RPMI8226 (cell line): ENCODE measurements at places on chromosomes 16 and 17.

GRCh38 chr16:77838597-77839255, 50.4 kb downstream of the VAT1L start:
- no peak for DNase-seq

- no peak for DNase-seq
These were observed 1226.0 kb downstream of the CDH8 start for GRCh38 chr16:60810250-60810649.

GRCh38 chr17:6376931-6377361, 58.0 kb downstream of the AIPL1 start:
- DNase-seq: no peak

GRCh38 chr16:77919761-77920415, 102.5 kb upstream of the CLEC3A start:
- DNase-seq: no peak

GRCh38 chr17:55601874-55602364, 90.7 kb upstream of the SMIM36 start:
- peak; percentile 17 for DNase-seq

- no peak for DNase-seq
These were observed 170.6 kb downstream of the RBFOX3 start for GRCh38 chr17:79440251-79440650.

GRCh38 chr16:57382535-57383275, 10.4 kb downstream of the CX3CL1 start:
- DNase-seq: no peak

DNA sequence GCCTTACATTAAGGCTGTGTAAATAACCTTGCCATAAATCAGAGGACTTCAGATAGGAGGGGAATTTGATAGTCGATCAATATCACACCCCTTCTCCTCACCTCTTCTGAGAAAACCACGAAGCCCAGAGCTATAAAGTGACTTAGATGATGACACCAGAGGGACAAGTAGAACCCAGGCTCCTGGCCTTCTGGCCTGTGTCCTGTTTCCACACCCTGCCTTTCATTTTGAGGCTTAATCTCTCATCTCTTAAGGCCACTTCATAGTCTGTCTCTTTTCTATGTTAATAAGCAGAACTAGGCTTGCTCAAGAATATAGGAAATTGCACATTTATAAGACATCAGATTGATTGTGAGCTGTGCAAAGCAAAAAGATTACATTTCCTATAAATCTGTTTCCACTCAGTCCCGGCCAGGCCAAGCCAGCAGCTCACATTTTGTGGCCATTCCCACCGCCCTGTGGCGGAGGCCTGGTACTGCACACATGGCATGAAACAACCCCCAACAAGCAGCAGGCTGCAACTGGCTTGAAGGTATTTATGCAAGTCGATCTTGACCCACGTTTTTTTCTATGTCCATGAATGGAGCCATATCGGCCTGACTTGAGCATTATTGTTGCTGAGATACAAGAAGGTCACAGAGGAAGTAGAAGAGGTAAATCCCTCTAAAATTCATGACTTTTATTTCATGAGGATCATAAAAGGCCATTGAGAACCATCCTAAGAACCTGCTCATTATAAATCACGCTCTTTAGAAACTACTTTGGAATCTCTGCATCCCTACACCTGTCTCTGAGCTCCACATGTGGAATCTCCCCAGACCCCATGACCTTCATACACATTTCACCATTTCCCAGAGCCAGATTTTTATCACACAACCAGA, 93.7 kb downstream of the PMP22 start:
- peak; percentile 67 for DNase-seq

DNA sequence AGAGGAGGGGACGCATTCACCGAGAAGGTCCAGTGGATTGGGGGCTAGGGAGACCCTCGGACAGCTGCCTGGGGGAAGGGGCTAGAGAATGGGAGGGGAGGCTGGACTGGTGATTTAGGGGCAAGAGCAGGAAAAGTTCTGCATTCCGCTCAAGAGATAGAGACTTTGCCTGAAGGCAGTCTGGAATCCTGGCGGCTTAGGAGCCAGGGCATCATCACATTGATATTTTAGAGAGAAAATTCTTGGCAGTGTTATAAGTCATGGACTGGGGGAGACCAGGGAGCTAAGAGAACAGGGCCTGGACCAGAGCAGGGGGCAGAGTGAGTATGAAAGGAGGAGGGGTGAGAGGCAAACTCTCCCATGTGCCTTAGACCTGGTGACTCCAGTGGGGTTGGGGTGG, 35.8 kb downstream of the MSI2 start:
- DNase-seq: no peak

- no peak for DNase-seq
These were observed 11.2 kb downstream of the UQCRC2 start for GRCh38 chr16:21964353-21964752.

- DNase-seq: peak; percentile 66
These were observed 1.3 kb upstream of the MRTFB start for GRCh38 chr16:14069818-14070217.

DNA sequence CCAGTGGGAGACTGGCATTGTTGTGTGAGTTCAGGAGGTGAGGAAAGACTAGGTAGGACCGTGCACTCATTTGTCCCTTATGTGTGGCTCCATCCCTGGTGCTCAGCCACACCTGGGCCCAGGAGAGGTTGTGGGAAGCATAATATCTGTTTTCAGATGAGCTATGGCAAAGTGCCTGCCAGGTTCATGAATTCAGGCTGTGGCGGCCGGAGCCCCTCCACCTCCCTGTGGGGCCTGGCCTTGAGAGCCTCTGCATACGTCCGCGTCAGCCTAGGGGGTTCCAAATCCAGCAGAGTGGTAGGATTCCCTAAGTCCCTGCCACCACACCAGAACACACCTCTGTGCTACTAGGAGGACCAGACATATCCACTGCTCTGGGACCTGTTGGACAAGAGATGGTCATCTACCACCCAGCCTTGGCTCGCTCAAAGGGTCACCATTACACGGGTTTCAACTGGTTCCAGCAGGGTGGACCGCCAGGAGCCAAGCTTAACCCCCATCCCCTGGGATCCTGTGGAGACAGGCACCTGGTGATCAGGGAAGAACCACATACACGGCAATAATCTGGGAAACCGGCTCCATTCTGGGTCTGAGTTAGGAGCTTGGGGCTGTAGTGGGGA, 2.0 kb downstream of the B3GNT9 start:
- DNase-seq: no peak

GRCh38 chr17:31533546-31534155, 142.2 kb downstream of the RAB11FIP4 start:
- DNase-seq: peak; percentile 19

GRCh38 chr17:16005636-16006035, 6.0 kb downstream of the TTC19 start:
- no peak for DNase-seq

- no peak for DNase-seq
These were observed 37.4 kb downstream of the COX4I1 start for GRCh38 chr16:85836706-85837582.

DNA sequence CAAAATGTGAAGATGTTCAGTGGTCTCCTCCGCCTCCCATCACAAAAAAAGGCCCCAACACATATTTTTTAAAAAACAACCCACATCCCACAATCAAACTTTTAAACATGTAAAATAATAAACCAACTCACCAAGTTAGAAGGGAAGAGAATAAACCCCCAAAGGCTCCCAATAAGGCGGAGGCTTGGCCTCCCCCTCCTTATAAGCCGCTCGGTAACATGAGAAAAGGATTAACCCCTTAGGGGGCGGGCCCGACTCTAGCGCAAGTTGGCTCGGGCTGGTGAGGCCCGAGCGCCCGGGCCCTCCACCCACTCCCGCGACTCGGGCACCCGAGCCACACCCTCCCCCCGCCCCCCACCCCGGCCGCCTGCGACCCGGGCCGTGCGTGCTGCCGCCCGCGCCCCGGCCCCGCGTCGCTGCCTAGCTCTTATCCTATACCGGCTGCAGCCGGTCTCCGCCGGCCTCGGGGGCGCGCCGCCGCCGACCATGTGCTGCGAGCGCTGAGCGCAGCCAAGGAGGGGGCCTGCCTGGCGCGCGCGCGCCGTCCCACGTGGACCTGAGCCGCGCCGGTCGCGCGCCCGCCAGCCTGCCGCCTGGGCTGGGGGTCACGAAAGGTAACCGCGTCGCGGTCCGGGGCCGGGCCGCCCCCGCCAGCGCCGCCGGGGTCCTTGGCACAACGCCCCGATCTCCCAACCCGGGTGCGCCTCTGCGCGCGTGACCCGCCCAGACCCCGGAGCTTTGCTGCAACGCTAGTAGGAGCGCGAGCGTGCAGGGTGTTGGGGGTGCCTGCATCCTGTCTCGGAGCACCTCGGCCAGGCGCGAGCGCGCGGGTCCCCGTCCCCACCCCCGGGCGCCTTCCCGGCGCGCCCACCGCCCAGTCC, at the start of the genes ARSG and SLC16A6:
Gene ARSG, plus strand, starts transcription at position 541 of the 881 bp plus-strand sequence. CDS start 15,999 bp downstream, outside the sequence.
Gene SLC16A6, minus strand, starts transcription at position 173 of the 881 bp plus-strand sequence. CDS start 12,807 bp downstream, outside the sequence.
- peak; percentile 90 for DNase-seq
